ENCODE measurements at places on chromosomes 11 and 22.

DNA sequence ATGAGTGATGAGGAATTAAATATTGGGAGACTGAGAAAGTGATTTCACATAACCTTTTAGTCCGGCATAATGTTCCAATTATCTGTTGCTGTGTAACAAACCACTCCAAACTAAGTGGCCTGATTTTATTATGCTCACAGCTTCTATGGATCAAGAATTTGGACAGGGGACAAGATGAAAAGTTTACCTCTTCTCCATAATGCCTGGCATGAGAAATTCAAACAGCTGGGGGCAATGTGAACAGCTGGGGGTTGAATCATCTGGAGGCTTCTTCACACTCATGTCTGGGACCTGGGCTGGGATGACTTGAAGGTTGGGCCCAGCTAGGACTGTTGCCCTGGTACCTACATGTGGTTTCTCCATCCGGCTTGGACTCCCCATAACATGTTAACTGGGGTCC lies 99.4 kb upstream of the DRD2 start:
- no peak for DNase-seq

DNA sequence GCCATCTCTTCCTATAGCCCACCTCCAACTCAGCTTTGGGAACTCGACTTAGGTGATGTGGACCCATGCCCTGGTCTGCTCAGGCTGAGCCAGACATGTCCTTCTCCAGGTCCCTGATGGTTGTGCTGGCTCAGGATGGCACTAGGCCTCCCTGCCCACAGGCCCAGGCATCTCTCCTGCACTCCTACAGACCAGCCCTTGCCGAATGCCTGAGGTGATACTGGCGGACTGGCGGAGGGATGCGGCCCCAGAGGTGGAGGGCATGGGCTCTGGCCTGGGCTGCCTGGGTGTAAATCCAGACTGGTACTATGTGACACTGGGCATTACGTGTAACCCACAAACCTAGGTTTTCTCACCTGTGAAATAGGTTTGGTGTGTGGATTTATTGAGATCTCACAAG lies 352.8 kb downstream of the SHANK2 start:
- DNase-seq: no peak

GRCh38 chr11:11708256-11708655 lies 86.5 kb upstream of the GALNT18 start:
- no peak for DNase-seq

DNA sequence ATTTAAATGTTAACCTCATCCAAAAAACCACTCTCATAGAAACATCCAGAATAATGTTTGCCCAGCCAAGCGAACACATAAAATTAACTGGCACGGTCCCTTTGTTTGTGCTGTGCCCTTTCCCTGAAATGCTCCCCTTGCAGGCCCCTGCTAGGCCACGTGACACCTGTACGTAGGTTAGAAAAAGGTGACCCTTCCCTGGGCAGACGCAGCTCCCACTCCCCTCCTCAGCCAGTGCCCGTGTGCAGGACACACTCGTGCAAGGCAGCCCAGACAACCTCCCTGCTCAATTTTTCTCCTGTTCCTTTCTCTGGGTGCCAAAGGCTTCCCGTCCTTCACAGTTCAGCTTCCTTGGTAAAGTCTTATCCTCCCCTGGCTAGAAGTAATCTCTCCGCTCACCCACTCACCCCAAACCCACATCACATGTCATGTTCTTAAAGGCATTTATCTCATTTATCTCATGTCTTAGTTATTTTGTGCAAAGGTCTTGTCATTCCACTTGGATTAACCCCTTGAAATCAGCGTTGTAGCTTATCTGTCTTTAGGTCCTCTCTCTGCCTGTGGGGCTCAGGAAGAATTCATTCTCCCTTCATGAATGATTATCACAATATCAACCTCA lies 20.7 kb downstream of the FAM83F start:
- DNase-seq: no peak

GRCh38 chr22:38610234-38610633 lies 40.3 kb upstream of the DMC1 start:
- no peak for DNase-seq

DNA sequence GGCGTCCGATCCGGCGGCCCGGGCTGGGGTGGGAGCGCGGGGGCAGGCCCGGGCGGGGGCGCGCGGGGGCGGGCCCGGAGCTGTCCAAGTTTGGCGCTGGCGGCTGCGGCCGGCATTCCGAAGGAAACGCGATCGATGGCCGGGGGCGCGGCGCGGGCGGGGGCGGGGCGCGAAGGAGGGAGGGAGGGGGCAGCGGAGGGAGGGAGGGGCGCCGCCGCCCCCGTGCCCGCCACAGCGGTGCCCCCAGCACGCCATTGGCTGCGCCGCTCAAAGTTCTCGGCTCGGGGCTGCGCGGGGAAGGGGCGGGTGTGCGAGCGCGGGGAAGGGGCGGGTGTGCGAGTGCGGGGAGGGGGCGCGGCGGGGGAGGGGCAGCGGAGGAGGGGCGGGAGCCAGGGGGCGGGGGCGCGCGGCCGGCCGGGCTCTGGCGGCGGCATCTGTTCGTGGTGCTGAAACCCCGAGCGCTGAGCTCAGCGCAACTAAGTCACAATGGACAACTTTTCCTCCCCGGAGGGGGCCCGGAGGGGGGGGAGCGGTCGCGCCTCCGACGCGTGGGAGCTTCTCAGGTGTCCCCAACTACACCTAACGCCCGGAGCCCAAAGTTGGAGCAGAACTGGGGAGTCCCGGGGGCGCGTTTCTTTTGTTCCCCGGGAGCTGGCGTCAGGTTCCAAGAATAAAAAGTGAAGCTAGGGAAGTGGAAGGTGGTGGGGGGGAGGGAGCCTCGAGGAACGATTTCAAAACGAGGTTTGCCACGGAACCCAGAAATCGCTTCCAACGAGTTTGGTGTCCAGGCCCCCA lies 2.2 kb downstream of the PHF21B start:
- DNase-seq: no peak
